ENCODE measurements at places on chromosomes 16 and 17.

DNA sequence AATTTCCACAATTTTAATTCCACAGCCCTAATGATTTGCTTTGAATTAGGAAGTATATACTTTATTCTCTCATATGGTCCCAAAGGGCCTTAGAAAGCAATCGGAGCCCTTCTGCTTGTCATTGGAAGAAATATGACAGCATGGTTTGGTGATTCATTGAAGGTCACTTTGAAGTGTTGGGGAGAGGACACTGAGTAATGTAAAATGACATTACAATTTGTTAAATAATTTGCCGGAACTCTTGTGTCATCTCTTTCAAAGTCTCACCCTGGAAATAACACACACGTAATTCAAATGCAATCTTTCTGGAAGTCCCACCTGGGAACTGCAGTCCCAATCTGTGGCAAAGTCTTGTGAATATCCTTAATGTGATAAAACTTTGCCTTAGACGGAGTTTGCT lies 59.8 kb downstream of the BMERB1 start:
- DNase-seq, result no peak

GRCh38 chr16:1311212-1311737 lies 1.8 kb downstream of the UBE2I start:
- no peak for DNase-seq

GRCh38 chr17:81354954-81355347 lies 40.3 kb upstream of the BAHCC1 start:
- DNase-seq, result no peak

DNA sequence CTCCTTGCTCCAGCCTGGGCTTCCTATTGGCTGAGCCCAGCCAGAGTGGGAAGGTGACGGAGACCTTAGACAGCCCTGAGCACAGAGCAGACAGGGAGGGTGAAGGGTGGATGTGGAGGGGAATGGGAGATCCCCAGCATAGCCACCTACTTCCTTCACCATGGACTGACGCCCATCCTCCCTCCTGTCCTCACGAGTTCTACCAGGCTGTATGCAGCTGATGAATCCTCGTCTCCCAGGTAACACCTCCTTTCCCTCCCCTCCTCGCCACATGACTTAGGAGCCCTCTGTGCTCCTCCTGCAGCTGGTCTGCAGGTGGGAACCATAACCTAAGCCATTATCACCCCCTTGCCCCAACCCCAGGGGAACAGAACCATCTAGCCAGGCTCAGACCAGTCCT lies 9.0 kb upstream of the CRHR1 start:
- DNase-seq, result peak; percentile 74

DNA sequence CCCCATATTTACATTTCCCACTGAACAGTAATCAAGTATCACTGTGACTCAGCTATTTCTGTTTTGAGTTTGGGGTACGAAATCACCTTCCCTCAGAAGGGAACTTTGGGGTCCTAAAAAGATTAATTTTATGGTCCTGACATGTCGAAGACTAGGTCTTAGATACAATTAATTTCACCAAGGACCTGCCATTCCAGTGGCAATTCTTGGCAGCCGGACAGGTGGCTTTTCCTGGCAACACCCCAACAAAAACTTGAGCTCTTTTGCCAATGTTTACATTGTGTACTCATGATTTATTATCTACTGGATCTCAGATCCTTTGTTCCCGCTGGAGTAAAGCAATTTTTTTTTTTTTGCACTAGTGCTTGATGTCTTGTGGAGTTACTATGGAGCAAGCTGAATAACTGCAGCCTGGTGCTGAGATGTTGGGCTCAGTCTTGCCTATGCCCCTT lies 14.4 kb downstream of the SLFN5 start:
- peak; percentile 83 for DNase-seq

DNA sequence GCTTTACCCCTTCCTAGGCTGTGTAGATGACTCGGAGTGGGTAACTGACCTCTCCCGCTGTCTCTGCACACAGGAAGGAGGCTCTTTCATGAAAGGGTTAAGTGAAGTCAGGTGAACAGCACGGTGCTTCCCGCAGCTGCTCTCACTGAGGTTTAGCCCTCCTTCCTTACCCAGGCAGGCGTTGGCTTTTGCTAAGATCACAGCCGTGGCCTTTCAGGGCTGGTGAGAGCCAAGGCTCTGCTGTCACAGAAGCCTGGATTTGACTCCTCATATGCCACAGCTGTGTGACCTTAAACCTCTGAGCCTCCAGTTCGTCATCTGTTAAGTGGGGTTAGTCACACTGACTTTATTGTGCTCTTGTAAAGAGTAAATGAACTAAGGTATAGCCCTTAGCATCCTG lies 90.9 kb upstream of the PLCG2 start:
- DNase-seq, result no peak

GRCh38 chr17:77485089-77485833 lies 344.5 kb downstream of the SEC14L1 start:
- DNase-seq, result no peak

- peak; percentile 41 for DNase-seq
Measured at GRCh38 chr16:21277045-21277926, 804 bp downstream of the CRYM start.

DNA sequence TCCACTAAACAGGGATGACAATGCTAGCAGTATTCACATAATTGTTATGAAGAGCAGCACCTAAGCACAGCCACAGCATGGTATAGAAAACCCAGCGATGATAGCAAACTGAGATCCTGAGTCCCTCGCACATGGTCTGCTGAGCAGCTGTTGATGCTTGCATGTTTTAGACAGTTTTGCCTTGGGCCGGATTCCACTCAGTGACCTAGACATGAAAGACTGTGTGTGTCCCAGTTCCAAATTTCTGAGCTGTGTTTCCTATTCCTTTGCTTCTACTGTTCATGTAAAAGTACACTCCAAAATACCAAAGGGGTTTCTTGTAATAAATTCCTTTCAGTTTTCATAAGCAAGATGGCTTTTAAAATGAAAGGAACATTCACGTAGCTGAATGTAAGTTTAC lies 30.8 kb upstream of the CMTR2 start:
- no peak for DNase-seq

DNA sequence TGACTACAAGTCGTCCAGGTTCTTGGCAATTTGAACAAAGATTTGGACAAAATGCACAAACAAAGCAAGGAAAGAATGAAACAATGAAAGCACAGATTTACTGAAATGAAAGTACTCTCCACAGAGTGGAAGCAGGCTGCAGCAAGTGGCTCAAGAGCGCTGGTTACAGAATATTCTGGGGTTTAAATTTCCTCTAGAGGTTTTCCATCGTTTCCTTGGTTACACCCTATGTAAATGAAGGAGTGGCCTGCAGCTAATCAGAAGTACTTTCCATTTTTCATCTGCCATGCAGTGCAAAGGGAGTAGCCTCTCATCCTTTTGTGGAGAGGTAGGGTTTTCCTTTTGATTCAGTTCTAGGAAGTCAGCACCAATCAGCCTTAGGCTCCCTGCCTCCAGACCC lies 11.8 kb downstream of the STXBP4 start:
- no peak for DNase-seq

DNA sequence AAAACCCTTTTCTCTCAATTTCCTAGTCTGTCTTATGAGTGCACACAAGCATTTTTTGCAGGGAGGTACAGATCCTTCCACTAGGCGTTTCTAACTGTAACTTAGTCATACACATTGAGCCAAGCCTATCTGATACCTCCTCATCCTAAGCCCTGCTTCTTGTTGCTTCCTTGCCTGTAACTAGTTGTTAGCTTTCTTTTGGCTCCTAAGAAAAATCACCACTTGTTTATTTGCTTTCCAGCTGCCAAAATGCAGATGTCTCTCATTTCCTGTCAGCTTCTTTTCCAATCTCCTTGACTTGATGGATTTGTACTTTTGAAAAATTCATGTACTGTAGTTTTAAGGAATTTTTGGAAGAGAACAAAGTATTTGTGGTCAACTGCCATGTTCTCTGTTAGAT lies 73.7 kb downstream of the TNRC6C start:
- DNase-seq, result no peak

- no peak for DNase-seq
Measured at GRCh38 chr17:55316499-55316898, 51.7 kb downstream of the HLF start.

- no peak for DNase-seq
Measured at GRCh38 chr16:2819179-2819938, 2.3 kb downstream of the PRSS21 start.

- no peak for DNase-seq
Measured at GRCh38 chr17:9658593-9659211, 13.4 kb downstream of the USP43 start.

GRCh38 chr16:48608871-48609651 lies 919 bp downstream of the N4BP1 start:
- no peak for DNase-seq

Data from DMS153 (cell line).